ENCODE measurements at places on chromosomes 3 and 15.

- DNase-seq, result no peak
Observed at GRCh38 chr3:26558257-26558656, 64.3 kb upstream of the LRRC3B start.

- DNase-seq, result no peak
Observed at GRCh38 chr3:124091716-124092115, 99.8 kb upstream of the ROPN1 start.

DNA sequence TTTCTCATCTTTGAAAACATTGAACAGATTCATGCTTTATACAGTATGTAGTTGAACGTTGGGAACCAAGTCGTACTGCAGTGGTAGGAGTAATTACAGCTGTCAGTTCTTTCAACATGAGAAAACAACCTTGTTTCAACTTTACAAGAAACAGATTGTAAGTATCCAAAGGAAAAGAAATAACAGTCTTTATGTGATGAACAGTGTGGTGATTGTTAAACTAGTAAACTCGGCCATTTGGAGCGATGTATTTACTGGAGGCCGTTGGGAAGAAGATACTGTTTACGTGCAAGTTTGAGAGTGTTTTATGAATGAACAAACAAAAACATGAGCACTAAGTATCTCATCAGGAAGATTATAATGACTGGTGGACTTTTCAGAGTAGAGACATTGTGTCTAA, 48.4 kb downstream of the EPHA3 start:
- DNase-seq, result no peak

DNA sequence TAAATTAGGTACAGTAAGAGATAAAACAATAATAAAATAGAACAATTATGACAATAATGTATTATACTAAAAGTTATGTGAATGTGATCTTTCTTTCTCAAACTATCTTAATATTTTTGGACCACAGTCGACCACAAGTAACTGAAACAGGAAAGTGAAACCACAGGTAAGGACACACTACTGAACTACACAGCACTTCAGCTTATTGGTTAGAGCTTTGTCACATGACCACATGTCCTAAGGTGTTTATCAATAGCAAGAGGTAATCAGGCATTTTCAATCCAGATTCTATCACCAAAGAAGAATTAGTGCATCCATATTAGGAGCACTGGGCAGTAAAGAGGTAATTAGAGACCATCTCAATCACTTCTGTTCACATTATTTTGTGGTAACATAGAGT, 392.8 kb downstream of the RSL24D1 start:
- DNase-seq, result peak; percentile 19

Data from hematopoietic multipotent progenitor cell treated with erythropoietin and hydrocortisone succinate and interleukin-3 and kit ligand, for 4 days (in vitro differentiated cells).